T-helper 1 cell (primary cell): ENCODE measurements at places on chromosomes 13 and 19.

DNA sequence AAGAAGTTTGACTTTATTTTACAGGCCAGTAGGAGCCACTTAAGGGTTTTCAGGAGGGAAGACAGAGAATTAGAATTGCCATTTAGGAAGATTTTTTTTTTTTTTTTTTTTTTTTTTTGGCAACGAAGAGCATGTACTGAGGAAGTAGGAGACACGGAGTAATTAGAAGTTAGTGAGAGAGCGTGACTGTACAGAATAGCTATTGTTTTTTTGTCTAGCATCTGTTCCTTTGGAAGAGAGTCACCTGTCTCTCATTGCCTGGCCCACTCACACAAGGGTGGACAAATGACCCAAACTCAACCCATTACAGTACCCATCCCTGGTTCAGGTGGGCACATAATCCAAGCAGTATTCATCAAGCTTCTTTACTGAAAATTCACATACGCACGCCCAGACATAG, 166.7 kb downstream of the LACC1 start:
- DNase-seq = no peak

GRCh38 chr13:30857636-30858035, 48.4 kb upstream of the MEDAG start:
- no peak for DNase-seq

GRCh38 chr13:69288026-69288425, 819.6 kb upstream of the ATXN8OS start:
- DNase-seq = no peak

DNA sequence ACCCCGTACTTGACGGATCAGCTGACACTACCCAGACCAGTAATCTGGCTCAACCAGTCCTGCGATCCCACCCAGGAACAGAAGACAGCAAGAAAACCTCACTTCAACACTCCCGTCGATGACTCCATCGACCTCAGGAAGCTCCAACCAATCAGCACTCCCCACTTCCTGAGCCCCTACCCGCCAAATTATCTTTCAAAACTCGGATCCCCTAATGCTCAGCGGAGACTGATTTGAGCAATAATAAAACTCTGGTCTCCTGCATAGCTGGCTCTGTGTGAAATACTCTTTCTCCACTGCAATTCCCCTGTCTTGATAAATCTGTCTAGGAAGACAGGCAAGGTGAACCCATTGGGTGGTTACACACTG, 1.2 kb downstream of the LSM4 start:
- no peak for DNase-seq

GRCh38 chr19:46892252-46893179, 31.7 kb downstream of the ARHGAP35 start:
- DNase-seq = no peak

DNA sequence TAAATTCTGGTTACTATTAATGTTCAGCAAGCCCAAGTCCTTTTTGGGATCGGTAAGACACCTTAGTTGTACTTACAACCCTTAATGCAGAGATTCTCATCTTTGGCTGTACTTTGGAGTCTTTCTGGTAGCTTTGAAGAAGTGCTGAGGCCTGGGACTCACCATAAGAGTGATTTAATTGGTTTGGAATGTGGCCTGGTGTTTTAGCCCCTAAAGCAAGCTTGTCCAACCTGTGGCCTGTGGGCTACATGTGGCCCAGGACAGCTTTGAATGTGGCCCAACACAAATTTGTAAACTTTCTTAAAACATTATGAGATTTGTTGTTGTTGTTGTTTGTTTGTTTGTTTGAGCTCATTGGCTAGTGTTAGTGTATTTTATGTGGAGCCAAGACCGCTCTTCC, 215.3 kb downstream of the ZIC5 start:
- no peak for DNase-seq
